ENCODE measurements at places on chromosomes 12 and 14.

DNA sequence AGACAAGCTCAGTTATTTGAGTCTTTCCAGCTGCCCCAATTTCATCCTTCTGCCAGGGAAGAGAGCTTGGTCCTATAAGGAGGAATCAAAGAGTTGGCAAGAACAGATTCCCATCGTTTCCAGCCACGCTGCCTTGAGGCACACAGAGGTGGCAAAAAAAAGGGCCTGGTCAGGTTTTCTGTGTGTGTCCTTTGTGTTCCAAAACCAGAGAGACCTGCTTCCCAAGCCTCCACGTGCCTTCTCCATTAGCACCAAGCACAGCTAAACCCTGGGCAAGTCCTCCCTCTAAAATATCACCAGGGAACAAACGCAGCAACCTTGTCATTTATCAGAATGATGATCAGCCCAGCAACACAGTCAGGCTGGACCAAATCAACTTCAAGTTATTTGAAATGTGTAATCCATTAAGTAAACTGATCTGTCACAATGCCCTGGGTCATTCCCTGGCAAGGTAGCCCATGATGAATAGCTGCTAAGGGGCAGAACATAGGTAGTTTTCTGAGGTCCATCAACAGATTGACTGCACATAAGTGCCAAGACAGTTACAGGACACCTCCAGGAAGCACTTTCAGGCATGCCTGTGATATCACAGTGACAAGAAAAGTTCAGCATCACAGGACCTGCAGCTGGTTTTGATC lies 28.6 kb upstream of the C12orf42 start:
- H3K4me3 ChIP-seq = no peak overlapping the region
- H3K4me1 ChIP-seq = no peaks in the 10 kb centered on the region
- no peak for DNase-seq
- H3K36me3 ChIP-seq = no peaks in the 10 kb centered on the region
- H3K27ac ChIP-seq = no peak overlapping the region
- H3K27me3 ChIP-seq = no peaks in the 10 kb centered on the region

DNA sequence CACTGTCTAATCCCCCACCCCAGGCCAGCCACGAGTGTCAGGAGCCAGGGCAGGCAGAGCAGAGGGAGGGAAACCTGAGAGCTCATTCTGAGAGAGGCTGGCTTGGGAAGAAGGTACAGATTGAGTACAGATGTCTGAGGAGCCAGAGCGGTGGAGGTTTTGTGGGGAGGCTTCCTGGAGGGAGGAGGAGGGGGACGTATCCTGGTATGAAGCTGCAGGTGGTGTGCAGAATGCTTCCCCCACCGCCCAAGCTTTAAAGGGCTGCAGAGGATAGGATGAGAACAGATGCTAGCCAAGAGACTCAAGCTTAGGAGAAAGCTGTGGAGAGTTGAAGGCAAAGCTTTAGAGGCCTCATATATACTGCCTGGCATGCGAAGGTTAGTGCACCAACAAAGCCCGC lies 3.2 kb upstream of the TAMALIN start:
- H3K4me1 ChIP-seq = no peaks in the 10 kb centered on the region
- H3K27me3 ChIP-seq = no peaks in the 10 kb centered on the region
- H3K4me3 ChIP-seq = no peak overlapping the region
- H3K36me3 ChIP-seq = no peaks in the 10 kb centered on the region

GRCh38 chr12:42630314-42630713 lies 40.8 kb upstream of the PRICKLE1 start:
- H3K27me3 ChIP-seq = no peaks in the 10 kb centered on the region
- no peak overlapping the region for H3K4me3 ChIP-seq
- no peaks in the 10 kb centered on the region for H3K4me1 ChIP-seq
- no peak for DNase-seq

DNA sequence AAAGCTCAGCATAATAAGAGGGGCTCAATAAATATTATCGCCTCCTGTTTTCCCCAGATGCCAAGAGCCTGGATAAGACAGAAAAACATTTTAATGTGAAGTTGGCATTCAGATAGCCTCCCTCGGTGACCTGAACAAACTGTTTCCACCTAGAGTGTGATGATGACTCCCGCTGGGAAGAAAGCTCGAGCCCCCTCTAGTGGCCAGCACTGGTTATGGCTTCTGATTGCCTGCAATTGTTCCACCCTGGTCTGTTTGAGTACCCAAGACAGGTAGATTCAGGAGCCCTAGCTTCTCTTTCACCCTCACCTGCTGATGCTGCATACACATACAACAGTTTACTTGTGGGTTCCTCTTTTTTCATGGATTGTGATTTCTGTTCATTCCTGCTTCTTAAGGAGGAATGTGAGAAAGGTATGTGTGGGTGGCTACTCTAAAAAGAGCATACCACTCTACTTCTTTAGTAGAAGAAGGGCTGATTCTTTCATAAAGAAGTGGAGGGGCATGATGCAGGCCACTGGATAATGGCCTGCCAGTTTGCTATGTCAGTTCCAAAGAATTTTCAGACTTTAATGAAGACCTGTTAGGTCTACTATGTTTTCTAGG lies 6.4 kb downstream of the ERG28 start:
- H3K36me3 ChIP-seq = peaks cover 5% of the 10 kb centered on the region
- no peak overlapping the region for H3K4me3 ChIP-seq
- H3K27ac ChIP-seq = no peak overlapping the region
- peaks cover 21% of the 10 kb centered on the region for H3K4me1 ChIP-seq
- H3K27me3 ChIP-seq = no peaks in the 10 kb centered on the region

GRCh38 chr14:95527387-95528002 lies 7.4 kb upstream of the GLRX5 start:
- H3K4me1 ChIP-seq = peaks cover 70% of the 10 kb centered on the region
- H3K27me3 ChIP-seq = no peaks in the 10 kb centered on the region
- no peak overlapping the region for H3K4me3 ChIP-seq
- DNase-seq = no peak
- H3K27ac ChIP-seq = peak overlapping the region; percentile 80

DNA sequence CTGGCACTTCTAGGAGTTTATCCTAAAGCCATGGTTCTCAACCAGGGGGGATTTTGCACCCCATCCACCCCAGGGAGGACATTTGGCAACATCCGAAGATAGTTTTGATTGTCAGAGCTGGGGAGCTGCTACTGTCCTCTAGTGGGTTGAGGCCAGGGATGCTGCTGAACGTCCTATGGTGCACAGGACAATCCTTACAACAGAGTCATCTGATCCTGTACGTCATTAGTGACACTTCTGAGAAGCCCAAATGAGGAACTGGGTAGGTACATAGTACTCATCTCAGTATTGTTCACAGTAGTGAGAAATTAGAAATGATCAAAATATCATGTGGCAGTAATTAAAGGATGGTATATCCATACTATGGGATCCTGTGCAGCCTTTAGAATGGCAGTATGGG lies 185.1 kb downstream of the CHST11 start:
- no peak overlapping the region for H3K4me3 ChIP-seq
- DNase-seq = no peak
- H3K4me1 ChIP-seq = no peaks in the 10 kb centered on the region
- H3K27ac ChIP-seq = no peak overlapping the region
- H3K27me3 ChIP-seq = no peaks in the 10 kb centered on the region

- no peaks in the 10 kb centered on the region for H3K27me3 ChIP-seq
- no peak overlapping the region for H3K4me3 ChIP-seq
- H3K27ac ChIP-seq = no peak overlapping the region
- no peaks in the 10 kb centered on the region for H3K36me3 ChIP-seq
Observed at GRCh38 chr14:84458881-84459280, 1071.1 kb upstream of the FLRT2 start.

DNA sequence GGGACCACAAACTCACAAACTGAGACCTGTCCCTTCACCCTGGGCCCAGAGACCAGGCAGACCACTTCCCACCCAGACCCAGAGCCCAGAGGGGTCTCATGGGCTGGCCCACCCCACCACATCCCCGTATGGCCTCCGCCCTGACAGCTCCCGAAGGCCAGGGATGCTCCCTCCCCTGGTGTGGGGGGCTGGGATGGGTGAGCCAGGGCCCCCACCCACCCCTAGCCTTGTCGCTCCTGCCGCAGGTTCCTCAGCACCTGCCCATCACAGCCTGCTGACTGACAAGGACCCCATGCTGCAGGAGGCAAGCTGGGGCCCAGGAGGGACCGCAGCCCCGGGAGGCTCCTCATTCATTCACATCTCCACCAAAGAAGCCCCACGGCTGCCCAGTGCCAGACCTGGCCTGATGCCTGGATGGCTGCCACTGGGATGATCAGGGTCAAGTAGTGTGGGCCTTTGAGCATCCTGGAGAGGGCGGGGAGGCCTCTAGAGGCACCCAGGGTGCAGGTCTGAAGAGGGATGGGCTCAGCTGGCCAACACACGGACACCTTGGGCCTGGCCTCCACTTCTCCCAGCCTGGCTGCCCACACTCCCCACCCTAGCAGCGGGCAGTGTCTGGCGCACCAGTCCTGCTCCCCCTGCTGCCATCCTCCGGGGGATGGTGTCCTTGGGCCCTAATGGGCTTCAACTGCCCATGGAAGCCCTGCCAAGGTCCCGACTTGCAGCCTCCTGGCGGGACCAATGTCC lies 24.7 kb upstream of the GPR132 start:
- H3K27ac ChIP-seq = no peak overlapping the region
- peaks cover 69% of the 10 kb centered on the region for H3K4me1 ChIP-seq
- no peaks in the 10 kb centered on the region for H3K27me3 ChIP-seq
- no peak overlapping the region for H3K4me3 ChIP-seq
- H3K36me3 ChIP-seq = no peaks in the 10 kb centered on the region
